ENCODE measurements at places on chromosomes 3 and 15.
A peak's percentile ranks its signal among the peaks of the same experiment; 100 is the strongest.

- no peak for DNase-seq
Observed at GRCh38 chr15:60374628-60375081, 23.1 kb downstream of the ANXA2 start.

DNA sequence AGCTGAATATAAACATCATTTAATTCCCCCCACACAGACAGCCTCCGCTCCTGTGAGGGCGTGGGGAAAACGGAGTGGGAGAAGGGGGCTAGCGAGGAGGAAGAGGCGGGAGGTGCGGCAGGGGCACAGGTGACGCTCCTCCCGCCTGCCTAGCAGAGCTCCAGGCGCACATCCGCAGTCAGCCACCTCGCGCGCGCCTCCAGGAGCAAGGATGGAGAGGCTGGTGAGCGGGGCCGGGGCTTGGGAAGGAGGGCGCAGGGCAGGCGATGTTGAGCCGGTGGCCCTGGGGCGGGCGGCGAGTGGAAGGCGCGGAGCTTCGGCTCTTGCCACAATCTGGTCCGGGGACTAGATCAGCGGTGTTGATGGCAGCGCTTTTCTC is at the start of gene CD200:
TSS of gene CD200 (plus strand) at position 155 of the 379 bp plus-strand sequence. CDS start at position 212, 57 bp downstream.
- peak; percentile 16 for DNase-seq

GRCh38 chr3:114660124-114660523 is 366.3 kb downstream of the TIGIT start:
- no peak for DNase-seq

DNA sequence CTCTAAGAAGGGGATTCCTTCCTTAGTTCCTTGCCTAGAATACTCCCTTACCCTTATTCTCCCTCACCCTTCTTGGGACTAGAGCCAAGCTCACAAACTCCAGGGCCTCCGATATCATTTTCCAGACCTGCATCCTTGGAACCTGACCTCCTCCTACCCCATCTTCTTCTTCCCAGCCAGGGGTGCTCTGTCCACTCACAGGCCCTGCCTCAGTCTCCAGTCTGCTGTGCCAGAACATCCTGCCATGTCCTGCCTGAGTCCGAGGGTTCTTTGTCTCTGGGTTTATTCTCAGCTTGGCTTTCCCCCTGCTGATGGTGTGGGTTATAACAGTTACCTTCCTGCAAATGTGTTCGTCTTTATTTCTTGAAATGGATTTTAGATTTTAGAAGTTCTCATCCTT is 59.9 kb upstream of the MCF2L2 start:
- no peak for DNase-seq

DNA sequence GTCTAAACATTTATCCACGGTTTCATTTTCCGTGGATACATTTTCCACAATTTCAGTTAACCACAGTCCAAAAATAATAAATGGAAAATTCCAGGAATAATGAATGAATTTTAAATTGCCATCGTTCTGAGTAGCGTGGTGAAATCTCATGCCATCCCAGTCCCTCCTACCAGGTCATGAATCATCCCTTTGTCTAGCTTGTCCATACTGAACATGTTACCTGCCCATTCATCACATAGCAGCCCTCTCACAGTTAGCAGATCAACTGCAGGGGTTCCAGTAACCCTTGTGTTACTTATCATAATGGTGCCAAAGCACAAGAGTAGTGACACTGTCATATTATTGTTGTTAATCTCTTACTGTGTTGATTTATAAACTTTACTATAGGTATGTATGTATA is 124.5 kb downstream of the GSK3B start:
- DNase-seq: no peak

DNA sequence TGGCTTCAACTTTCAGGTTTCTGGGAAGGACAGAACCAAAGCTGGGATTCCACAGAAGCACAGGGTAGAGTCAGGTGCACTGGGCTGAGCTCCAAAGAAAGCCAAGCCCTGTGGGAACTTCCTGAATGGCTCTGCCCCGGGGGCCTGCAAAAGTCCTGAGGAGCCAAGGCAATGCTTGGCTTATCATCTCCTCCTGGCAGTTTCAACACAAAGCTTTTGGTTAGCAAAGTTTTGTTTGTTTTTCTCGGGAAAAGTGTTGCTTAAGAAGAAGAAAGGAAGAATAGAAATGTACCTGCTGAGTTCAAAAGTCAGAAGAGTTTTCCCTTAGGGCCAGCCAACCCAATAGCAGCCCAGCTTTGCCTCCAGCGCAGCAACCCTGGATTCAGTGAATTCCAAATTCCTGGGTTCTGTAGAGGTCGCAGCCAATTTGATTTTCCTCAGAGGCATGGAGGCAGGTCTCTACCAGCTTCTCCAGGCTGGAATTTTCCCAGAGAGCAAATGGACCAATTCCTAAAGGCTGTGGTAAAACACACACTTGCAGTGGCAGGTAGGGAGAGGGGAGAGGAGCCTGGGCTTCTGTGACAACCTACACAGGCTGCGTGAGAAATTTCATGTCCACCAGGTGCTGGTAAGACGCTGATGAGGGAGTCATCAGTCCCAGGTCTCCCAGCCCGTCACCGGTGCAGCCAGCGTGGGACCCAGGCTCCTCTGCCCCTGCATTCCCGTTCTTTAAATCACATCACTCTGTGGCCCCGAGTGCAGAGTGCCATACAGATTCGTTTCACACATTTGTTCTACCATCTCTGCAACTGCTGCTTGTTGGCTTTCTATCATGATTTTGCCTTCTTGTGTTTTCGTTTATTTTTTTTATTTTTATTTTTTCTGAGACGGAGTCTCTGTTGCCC is 54.3 kb upstream of the SNRPA1 start:
- no peak for DNase-seq

DNA sequence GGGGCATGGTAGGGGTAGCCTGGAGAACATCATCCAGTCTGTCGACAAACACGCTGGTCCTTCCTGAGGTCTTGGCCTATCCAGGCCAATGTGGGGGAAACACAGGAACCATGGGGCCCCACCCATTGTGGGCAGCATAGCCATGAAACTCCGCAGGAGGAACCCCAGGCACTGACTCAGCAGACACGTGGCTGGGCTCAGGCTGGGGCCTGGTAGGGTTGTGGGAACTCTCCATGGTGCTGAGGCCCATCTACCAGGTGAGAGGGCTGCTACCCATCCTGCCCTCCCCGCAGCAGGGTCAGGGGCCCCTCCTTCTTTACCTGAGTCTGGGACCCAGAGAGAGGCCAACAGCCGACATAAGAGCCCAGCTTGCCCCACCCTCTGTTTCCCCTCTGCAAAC is 22.6 kb upstream of the CACNA2D2 start:
- no peak for DNase-seq

GRCh38 chr15:47299846-47300434 is 417.4 kb upstream of the SEMA6D start:
- no peak for DNase-seq

Data from T follicular helper cell (primary cell).